Immature natural killer cell (primary cell): ENCODE measurements at places on chromosomes 1 and 21.

DNA sequence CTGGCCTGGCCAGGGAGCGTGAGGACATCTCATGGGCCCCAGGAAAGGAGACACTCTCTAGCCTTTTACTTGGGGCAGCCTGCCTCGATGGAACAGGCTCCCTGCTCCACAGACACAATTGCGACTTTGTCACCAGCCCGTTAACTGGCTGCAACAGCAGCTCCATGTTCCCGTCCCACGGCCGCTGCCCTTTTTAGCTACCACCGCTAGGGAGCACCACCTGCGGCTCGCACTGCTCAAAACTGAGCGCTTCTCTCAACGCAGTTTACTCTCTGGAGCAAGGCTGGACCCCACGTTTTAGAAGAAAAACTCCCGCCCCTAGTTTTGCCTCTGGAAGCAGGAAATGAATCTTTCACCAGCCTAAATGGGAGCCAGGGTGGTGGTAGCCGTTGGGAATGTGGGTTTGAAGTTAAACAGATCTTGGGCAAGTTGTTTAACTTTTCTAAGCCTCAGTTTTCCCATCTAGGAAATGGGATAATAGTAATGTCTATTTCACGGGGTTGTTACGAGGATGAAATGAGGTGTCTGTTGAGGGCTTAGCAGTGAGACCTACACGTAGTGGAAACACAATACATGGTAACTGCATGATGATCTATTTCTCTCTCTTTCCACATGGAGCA is 3.5 kb upstream of the LRRC38 start:
- no peak for DNase-seq

GRCh38 chr1:22870201-22870871 is 102.3 kb downstream of the LACTBL1 start:
- DNase-seq, result no peak

DNA sequence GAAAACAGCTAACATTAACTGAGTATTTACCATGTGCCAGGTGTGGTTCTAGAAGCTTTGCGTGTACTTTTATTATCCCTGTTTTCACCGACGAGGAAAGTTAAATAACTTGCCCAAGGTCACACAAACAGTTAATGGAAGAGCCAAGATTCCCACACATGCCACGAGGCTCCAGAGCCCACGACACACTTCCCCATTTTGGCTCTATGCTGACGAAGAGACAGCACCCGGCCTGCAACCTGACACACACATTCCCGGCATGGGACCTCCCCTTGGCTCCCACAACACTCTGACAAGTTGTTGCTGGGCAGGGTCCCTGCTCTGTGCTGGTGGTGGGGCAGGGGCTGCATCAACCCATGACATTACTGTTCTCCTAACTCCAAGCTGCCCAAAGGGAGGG is 52.8 kb downstream of the RAP1GAP start:
- no peak for DNase-seq

DNA sequence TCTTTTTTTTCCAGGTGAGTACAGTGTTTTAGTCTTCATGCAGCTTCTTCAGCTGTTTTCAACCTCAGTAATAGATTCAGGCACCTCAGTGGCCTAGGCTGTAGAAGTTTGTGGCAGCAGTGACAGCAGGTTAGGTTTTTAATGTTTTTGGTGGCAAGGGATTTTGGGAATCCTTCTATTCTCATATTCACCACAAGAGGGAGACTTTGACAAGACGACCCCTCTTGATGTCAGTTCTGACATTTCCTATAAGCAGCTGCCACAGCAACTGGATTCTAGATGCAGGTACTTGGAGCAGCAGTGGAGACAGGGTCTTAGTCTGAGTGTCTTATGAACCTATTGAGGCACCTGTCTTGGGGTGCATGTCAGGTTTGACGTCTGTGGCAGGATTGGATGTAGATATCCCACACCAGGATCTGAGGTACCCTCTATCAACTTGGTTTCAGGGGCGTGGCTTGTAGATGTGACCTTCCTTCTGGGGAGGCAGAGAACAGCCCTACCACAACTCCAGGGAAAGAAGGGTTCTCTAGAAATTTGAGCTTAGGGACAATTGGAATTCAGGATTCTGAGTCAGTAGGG is 1104.2 kb upstream of the TMPRSS15 start:
- DNase-seq, result no peak

DNA sequence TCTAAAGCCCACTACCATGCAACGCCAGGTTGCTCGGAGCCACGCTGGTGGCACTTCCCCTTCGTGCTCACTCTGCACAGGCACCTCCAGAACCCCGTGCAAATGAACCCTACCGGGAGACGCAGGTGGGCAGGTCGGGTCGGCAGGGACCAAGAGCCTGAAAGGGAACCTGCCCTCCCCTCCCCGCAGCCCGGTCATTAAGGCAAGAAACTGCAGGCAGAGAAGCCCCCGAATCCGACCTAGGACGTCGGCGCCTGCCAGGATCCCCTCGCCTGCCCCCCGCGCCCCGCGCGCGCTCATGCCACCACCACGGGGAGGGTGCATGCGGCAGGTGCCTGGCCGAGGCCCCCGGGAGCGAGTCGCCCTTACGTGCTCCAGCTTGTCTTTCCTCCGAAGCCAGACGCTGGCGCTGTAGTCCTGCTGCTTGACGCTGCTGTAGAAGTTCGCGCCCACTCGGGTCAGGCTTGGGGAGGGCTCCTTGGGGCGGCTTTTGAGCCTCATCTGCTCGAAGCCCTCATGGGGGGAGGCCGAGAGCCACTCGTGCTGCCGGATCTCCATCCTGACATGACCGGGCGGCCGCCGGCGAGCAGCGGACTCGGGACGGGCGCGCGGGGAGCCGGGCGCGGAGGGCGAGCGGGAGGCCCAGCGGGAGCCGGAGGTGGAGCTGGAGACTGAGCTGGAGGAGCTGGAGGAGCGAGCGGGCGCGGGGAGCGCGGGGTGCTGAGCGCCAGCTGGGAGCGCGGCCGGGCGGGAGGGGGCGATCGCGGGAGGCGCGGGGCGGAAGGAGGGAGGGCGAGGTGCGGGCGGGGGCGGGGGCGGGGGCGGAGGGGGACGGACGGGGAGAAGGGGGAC is 552 bp downstream of the PLD5 start:
- DNase-seq, result no peak

DNA sequence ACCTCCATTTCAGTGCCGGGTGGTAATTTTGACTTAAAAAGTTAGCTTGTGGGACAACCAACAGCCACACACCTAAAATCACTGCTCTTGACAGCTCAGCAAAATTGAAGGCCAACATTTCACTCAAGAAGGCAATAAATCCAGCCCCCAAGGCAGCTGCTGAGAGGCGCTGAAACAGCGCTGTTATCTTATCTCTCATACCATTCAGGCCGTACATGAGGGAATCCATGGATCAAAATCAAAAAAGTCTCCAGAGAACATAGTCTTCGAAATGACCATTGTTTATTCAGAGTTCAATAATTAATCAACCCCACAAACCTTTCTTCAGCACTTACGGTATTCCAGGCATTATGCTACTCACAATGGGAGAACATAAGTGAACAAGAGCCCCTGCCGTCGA is 38.5 kb downstream of the ZBTB18 start:
- no peak for DNase-seq

DNA sequence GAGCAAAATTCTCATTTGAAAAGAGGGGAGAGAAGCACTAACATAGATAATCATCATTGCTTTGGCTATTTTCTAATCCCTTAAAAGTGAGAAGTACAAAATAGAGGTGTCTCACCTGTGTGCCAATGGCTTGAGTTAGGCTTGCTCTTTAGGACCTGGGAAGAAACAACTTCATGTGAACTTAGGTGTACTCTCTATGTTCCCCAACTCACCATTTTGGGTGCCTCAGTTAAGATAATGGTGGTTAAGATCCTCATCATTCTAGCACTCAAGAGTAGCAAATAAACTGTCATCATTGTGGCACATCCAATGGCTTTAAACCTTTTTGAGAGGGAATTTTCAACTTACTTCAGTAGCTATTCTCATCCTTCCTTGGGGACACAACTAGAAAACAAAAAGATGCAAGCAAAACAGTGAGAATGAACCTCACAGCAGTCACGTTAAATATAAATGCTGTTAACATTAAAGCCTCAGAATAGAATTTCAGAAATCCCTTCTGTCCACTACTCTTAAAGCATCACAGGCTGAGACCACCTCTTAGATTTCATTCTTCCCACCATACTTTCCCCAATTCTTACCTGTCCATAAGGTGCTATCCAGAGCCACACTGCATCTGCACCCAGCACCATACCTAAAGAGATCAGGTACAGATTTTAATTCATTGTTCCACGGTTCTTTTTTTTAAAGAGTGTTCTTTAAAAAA is 1.2 kb downstream of the GAS5 start:
- no peak for DNase-seq

DNA sequence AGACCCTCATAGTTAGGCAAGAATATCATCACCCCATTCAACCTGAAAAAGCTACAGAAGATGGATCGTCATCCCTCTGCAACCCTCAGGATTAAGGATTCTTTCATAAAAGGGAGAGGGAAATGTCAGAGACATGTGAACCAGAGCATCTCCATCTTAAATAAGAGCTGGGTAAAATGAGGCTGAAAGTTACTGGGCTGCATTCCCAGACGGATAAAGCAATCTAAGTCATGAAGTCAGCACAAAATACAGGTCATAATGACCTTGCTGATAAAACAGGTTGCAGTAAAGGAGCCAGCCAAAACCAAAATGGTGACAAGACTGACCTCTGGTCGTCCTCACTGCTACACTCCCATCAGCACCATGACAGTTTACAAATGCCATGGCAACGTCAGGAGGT is 22.6 kb downstream of the PRDX6 start:
- DNase-seq, result no peak

DNA sequence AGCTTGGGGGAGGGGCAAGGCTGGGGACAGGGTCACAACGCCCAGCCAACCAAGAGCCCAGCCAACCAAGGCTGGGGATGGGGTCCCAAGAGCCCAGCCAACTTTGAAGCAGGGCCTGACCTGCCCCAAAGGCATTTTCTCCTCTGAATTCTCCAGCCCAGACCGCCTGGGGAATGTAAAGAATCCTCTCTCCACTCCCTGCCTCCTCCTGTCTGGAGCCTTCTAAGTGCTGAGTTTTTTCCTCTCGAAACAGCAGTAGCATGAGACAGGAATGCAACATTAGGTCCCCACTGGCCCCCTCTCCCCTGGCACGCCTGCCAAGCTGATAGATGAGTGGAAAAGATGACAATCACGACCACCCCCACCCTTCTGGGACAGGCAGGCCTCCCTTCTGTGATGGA is 17.0 kb downstream of the C1orf198 start:
- DNase-seq, result no peak

DNA sequence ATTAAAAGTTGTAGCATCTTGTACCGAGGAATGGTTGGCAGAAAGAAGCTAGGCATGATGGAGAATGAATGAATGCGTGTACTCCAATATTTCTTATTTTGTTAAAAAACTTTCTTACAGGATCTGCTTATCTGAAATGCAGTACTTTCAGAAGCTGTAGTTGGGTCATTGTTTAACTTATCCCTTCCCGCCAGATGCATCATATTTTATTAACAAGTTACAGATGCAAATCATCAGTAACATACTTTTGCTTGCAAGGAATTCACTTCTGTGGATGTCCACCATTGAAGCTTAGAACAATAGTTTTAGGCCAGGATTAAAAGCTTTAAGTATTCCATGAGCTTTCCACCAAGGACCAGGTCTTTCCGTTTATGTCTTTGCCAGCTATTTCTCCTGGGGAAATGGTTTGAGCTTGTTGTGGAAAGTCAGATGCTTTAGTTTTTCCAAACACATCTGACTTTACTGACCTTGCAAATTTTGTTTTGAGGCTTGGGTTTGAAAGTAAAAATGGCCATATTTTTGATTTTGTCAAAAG is 65.4 kb downstream of the PATJ start:
- DNase-seq, result no peak

GRCh38 chr21:42403611-42404231 is at the start of gene UBASH3A:
Gene UBASH3A (plus strand): TSS chr21:42403902. CDS start chr21:42403946, 44 bp downstream.
- no peak for DNase-seq

GRCh38 chr21:41168391-41169257 is 664 bp downstream of the BACE2 start:
- DNase-seq, result no peak

- no peak for DNase-seq
Observed at GRCh38 chr1:203481196-203481595, 5.6 kb downstream of the PRELP start.

GRCh38 chr1:7300893-7301663 is 470.0 kb upstream of the VAMP3 start:
- no peak for DNase-seq

GRCh38 chr1:114063544-114063943 is 84.3 kb downstream of the OLFML3 start:
- DNase-seq, result no peak

DNA sequence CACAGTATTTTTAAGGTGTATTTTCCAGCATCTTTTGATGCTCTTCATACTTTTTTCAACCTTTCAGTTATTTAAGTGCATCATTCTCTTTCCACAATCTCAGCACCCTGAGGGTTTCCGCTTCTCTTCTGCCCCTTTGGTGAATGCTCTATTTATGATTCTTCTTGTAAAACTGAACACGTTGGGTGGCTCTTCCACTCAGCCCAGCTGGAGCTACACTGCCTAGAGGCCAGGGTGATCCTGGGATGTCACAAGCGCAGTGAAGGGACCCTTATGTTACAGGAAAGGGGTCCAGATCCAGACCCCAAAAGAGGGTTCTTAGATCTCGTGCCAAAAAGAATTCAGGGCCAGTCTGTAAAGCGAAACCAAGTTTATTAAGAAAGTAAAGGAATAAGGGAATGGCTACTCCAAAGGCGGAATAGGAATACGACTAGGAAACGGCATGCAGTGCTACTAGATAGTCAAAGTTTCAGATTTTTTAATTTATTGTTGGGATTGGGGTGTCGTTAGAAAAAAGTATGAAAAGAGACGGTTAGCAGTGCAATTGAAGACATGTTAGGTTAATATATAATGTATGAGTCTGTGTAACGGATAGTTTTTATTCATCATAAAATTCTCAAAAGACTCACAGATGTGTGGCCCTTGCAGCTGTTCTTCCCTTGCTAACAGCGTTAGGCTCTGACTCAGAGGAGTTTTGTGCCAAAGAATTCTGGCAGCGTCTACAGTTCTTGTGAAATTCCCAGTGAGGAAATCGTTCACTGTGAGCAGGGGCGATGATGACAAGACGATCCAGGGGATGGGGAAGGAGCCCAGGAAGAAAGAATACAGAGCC is 14.4 kb upstream of the ERVH48-1 start:
- no peak for DNase-seq
